Endothelial cell (in vitro differentiated cells): ENCODE measurements at places on chromosomes 7 and 10.
A peak's percentile ranks its signal among the peaks of the same experiment; 100 is the strongest.

GRCh38 chr7:112833082-112833481 is 42.9 kb upstream of the TMEM168 start:
- no peak overlapping the region for H3K27ac ChIP-seq
- no peaks in the 10 kb centered on the region for H3K4me1 ChIP-seq
- DNase-seq, result no peak
- H3K36me3 ChIP-seq, result peaks cover 15% of the 10 kb centered on the region
- no peak overlapping the region for H3K4me3 ChIP-seq

DNA sequence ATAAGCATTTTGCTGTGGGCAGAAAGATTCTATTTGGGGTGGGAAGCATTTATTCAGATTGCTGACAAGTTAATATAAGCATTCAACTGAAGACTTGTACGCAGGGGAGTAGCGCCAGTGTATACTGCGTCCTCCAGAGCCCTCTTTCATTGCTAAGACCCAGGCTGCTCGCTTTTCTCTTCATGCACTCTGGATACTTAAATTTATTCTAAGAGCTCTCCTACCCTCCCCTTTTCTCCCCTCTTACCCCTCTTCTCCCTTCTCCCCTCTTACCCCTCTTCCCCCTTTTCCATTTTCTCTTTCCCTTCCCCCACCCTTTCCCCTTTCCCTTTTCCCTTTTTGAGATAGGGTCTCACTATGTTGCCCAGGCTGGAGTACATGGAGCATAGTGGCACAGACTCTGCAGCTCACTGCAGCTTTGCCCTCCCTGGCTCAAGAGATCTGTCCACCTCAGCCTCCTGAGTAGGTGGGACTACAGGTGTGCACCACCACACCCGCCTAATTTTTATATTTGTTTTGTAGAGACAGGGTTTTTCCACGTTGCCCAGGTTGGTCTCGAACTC is 125.8 kb downstream of the CDK14 start:
- H3K36me3 ChIP-seq, result no peaks in the 10 kb centered on the region
- H3K27ac ChIP-seq, result peak overlapping the region; percentile 7

GRCh38 chr10:99656199-99657064 is 2.9 kb upstream of the ENTPD7 start:
- H3K4me3 ChIP-seq, result no peak overlapping the region
- no peak overlapping the region for H3K27ac ChIP-seq
- DNase-seq, result no peak
- no peaks in the 10 kb centered on the region for H3K27me3 ChIP-seq
- peaks cover 15% of the 10 kb centered on the region for H3K4me1 ChIP-seq

- no peak for DNase-seq
- H3K4me3 ChIP-seq, result no peak overlapping the region
- no peak overlapping the region for H3K27ac ChIP-seq
- no peaks in the 10 kb centered on the region for H3K36me3 ChIP-seq
- no peaks in the 10 kb centered on the region for H3K27me3 ChIP-seq
Observed at GRCh38 chr7:116305485-116306408, 95.4 kb downstream of the TES start.

DNA sequence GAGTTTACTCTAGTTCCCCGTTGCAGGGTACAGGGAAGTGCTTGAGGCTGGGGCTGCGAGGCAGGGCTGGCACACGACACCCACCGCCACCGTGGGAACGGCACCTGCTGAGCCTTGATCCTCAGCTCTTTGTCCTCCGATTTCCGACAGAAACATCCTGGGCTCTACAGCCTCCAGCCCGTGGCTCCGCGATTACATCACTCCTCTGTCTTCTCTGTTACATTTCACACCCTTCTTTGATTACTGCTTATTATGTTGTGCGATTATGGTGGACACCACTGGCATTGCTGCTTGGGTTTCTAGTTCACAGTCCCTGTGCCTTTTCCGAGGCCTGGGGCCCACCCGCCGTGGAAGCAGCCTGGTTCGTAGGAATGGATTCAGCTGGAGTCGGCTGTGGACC is 26.9 kb downstream of the FKBP6 start:
- no peak overlapping the region for H3K4me3 ChIP-seq
- H3K27me3 ChIP-seq, result peaks cover 11% of the 10 kb centered on the region
- no peak for DNase-seq
- peaks cover 34% of the 10 kb centered on the region for H3K4me1 ChIP-seq
- H3K36me3 ChIP-seq, result peaks cover 8% of the 10 kb centered on the region
- H3K27ac ChIP-seq, result no peak overlapping the region

DNA sequence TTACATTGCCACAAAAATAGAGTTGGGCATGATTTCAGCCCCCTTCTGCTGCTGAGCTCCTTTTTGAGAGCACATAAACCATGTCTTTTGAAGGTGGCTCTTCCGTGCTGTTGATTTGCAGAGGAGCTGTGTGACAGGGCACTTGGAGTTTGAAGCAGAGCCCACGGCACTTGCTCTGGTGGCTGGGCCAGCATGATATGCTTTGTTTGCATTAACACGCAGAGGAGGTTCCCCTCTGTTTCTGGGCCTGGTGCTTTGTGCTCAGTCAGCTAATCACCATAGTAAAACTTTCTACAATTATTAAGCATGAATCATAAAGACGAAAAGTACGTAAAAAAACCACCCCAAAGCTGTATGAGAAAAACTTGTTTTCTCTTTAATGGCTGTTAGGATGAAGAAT is 40.1 kb downstream of the RBM33 start:
- H3K27me3 ChIP-seq, result peaks cover 3% of the 10 kb centered on the region
- no peak for DNase-seq
- H3K27ac ChIP-seq, result no peak overlapping the region
- peaks cover 13% of the 10 kb centered on the region for H3K4me1 ChIP-seq
- no peak overlapping the region for H3K4me3 ChIP-seq
- peaks cover 41% of the 10 kb centered on the region for H3K36me3 ChIP-seq

DNA sequence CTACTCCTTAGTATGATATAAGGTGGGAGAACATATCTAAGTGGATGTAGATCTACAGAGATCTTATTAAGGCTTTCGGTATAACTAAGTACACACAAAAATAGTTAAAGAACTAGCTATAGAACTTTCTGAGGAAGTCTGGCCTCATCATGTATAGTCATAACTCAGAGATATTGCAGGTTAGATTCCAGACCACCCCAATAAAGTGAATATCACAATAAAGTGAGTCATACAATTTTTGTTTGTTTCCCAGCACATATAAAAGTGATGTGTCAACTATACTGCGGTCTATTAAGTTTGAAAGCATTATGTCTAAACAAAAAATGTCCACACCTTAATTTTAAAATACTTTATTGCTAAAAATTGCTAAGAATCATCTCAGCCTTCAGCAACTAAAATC is 24.7 kb upstream of the SEMA3A start:
- H3K27me3 ChIP-seq, result peaks cover 1% of the 10 kb centered on the region
- no peaks in the 10 kb centered on the region for H3K4me1 ChIP-seq
- DNase-seq, result no peak

GRCh38 chr10:31929261-31930022 is 811 bp upstream of the ARHGAP12 start:
- H3K27ac ChIP-seq, result peak overlapping the region; percentile 94
- peaks cover 12% of the 10 kb centered on the region for H3K27me3 ChIP-seq
- peaks cover 22% of the 10 kb centered on the region for H3K4me1 ChIP-seq
- no peaks in the 10 kb centered on the region for H3K36me3 ChIP-seq
- DNase-seq, result peak; percentile 36

- no peak for DNase-seq
- no peak overlapping the region for H3K4me3 ChIP-seq
- no peak overlapping the region for H3K27ac ChIP-seq
- no peaks in the 10 kb centered on the region for H3K27me3 ChIP-seq
- H3K4me1 ChIP-seq, result peaks cover 3% of the 10 kb centered on the region
Observed at GRCh38 chr10:96288151-96288621, 16.0 kb upstream of the DNTT start.

- H3K27me3 ChIP-seq, result peaks cover 11% of the 10 kb centered on the region
- H3K27ac ChIP-seq, result no peak overlapping the region
- DNase-seq, result no peak
- no peak overlapping the region for H3K4me3 ChIP-seq
Observed at GRCh38 chr7:26157520-26158105, 5.6 kb downstream of the NFE2L3 start.

GRCh38 chr7:115056019-115056418 is 134.1 kb downstream of the MDFIC start:
- H3K27ac ChIP-seq, result no peak overlapping the region
- DNase-seq, result no peak
- peaks cover 2% of the 10 kb centered on the region for H3K27me3 ChIP-seq

DNA sequence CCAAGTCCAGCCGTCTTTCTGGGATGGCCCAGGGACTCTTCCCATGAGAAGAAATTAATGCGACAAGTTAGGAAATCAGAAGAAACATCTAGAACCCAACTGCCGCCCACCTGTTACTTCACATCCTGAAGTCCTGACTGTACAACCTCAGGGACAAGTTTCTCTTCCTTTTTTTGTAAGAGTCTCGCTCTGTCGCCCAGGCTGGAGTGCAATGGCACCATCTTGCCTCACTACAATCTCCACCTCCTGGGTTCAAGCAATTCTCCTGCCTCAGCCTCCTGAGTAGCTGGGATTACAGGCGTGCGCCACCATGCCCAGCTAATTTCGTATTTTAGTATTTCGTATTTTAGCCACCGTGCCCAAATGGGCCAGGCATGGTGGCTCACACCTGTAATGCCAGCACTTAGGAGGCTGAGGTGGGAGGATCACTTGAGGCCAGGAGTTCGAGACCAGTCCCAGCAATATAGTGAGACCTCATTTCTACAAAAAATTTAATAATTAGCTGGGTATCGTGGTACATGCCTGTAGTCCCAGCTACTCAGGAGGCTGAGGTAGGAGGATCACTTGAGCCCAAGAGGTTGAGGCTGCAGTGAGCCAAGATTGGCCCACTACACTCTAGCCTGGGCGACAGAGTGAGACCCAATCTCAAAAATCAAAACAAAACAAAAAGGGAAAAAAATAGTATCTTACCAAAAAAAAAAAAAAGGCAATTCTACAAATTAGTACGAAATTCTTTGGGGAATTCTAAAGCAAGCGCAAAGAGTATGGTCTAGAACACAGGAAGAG is 20.8 kb downstream of the LAT2 start:
- H3K4me1 ChIP-seq, result peaks cover 8% of the 10 kb centered on the region
- H3K27me3 ChIP-seq, result no peaks in the 10 kb centered on the region
- H3K27ac ChIP-seq, result no peak overlapping the region
- no peak for DNase-seq
- no peak overlapping the region for H3K4me3 ChIP-seq

- peaks cover 5% of the 10 kb centered on the region for H3K27me3 ChIP-seq
- no peak overlapping the region for H3K27ac ChIP-seq
- no peak for DNase-seq
- H3K36me3 ChIP-seq, result peaks cover 4% of the 10 kb centered on the region
Observed at GRCh38 chr10:69102440-69102839, 14.5 kb downstream of the SRGN start.

- H3K4me1 ChIP-seq, result no peaks in the 10 kb centered on the region
- no peak overlapping the region for H3K27ac ChIP-seq
- no peaks in the 10 kb centered on the region for H3K36me3 ChIP-seq
- H3K27me3 ChIP-seq, result no peaks in the 10 kb centered on the region
Observed at GRCh38 chr7:98049034-98049433, 57.6 kb upstream of the LMTK2 start.

DNA sequence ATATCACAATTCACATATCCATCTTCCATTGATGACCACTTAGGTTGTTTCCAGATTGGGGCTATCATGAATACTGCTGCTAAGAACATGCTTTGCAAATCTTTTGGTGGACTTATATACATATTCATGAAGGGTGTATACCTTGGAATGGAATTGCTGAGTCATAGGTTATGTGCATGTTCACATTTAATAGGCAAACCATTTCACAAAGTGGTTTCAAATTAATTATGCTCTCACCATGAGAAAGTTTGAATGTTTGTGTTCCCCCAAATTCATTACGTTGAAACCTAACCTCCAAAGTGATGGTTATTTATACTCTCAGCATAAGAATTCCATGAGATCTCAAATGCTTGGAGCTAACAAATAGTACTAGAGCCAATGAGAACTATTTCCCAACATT is 86.4 kb downstream of the VPS41 start:
- no peaks in the 10 kb centered on the region for H3K36me3 ChIP-seq
- H3K4me1 ChIP-seq, result no peaks in the 10 kb centered on the region
- no peak for DNase-seq
- H3K27ac ChIP-seq, result no peak overlapping the region

DNA sequence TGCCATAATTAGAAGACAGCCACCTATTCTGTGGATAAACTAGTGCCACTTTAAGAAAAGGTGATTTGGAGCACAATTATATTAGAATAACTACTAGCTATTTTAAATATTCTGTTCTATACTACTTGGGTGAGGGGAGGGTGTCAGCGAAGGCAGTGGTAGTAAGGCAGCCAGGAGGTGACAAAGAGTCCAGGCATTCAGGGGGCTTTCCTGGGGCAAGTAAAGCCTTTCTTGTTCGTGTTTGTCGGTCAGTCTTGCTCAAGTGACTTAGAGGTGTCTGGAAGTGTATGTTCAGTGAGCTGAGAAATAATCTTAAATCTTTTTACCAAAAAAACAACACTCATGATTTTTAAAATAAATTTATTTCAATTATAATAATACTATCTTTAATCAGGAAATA is 34.4 kb downstream of the ADD3 start:
- H3K27ac ChIP-seq, result no peak overlapping the region
- no peaks in the 10 kb centered on the region for H3K36me3 ChIP-seq
- H3K4me1 ChIP-seq, result peaks cover 10% of the 10 kb centered on the region
- no peak for DNase-seq
- H3K27me3 ChIP-seq, result peaks cover 2% of the 10 kb centered on the region

DNA sequence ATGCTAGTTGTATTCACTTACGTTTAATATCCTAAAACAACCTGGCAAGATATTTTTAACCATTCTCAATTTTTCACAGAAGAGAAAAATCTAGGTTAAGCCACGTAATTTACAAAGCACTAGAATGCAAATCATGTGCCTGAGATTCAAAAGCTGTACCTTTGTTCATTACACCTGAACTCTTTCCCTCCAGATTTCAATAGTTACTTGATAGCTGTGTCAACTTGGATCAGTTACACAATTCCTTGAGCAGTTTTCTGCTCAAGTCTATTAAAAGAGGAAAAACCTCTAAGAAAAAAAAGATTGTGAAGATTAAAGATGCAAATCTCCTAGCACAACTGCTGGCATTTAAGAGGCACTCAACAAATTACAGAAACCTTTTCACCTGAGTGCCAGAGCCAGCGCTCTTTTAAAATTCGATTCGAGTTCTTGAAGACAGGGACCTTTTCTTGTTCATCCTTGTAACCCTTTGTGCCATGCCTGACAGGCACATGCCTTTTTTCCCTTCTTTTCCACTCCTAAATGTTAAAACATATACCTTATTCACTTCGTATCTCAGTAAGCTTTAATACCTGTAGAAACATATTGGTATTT is 886 bp downstream of the NSUN6 start:
- H3K4me3 ChIP-seq, result peak overlapping the region; percentile 96
- DNase-seq, result no peak
- peak overlapping the region; percentile 67 for H3K27ac ChIP-seq
- no peaks in the 10 kb centered on the region for H3K36me3 ChIP-seq
- no peaks in the 10 kb centered on the region for H3K27me3 ChIP-seq

DNA sequence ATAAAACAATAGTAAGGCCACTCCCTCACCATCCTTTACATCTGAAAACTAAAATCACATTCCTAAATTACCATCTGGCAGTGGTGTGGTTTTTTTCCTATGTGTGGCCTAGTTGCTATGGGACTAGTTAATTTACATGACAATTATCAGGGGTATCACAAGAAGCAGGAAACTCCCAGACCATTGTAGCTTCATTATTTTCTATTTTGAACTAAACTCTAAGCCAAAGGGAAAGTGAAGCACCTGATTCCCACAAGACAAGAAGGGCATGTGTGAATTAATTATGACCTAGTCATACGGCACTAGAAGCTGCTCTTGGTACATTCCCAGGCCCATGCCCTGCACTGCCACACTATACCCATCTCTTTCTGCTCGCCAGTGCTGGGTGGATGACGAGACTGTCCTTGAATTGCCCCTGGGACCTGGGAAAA is 103.4 kb downstream of the ATXN7L1 start:
- H3K4me1 ChIP-seq, result peaks cover 9% of the 10 kb centered on the region
- no peak for DNase-seq
- no peak overlapping the region for H3K4me3 ChIP-seq
